Hepatocyte (in vitro differentiated cells): ENCODE measurements at places on chromosomes 3 and 15. TPM values are rescaled to one million over a fixed set of nuclear protein-coding genes. Genes with fewer than 3 reads are reported as not detected.
A peak's percentile ranks its signal among the peaks of the same experiment; 100 is the strongest.

GRCh38 chr3:155737844-155738460 is 6.9 kb downstream of the PLCH1 start:
- H3K4me3 ChIP-seq = no peak overlapping the region
- DNase-seq = peak; percentile 83
- no peaks in the 10 kb centered on the region for H3K27me3 ChIP-seq

DNA sequence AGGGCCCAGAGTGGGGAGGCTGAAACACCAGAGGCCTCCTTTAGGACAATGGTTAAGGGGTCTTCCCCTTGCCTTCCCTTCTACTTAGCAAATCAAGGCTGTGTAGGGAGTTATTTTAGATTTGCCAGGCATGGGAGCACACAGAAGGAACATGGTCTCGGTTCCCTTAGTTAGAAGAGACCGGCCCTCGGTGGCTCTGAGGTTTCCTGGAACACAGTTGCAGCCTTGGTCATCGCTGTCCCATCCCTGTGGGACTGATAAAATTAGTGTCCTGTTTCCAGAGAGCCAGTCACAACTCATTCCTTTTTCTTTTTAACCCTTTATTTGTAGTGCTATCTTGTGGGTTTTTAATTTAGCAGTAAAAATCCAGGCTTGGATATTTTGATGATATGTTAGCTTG is 81.4 kb downstream of the CRTC3 start:
- DNase-seq = no peak
- H3K4me3 ChIP-seq = no peak overlapping the region
- peak overlapping the region; percentile 65 for H3K27ac ChIP-seq
- H3K36me3 ChIP-seq = no peaks in the 10 kb centered on the region

DNA sequence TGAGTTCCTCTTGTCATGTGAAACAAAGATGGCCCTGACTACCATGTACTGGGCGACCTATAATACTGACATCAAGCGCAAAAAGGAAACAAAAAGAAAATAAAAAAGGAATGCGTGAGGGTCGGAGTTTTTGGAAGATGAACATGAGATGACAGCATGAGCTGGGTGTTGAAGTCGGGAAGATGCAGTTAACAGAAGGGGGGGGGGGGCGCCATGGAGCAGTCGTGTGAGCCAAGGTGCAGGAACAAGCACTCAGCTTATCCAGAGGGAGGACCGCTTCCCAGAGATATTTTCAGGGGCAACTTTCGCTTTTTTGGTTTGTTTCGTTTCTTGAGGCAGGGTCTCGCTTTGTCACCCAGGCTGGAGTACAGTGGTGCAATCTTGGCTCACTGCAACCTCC is 110.2 kb downstream of the RORA start:
- H3K27ac ChIP-seq = no peak overlapping the region
- no peaks in the 10 kb centered on the region for H3K27me3 ChIP-seq
- no peaks in the 10 kb centered on the region for H3K4me1 ChIP-seq
- no peak overlapping the region for H3K4me3 ChIP-seq

- no peak for DNase-seq
- H3K36me3 ChIP-seq = no peaks in the 10 kb centered on the region
- no peak overlapping the region for H3K4me3 ChIP-seq
- H3K4me1 ChIP-seq = no peaks in the 10 kb centered on the region
- H3K27me3 ChIP-seq = no peaks in the 10 kb centered on the region
These were observed 47.6 kb downstream of the TXNRD3 start for GRCh38 chr3:126607214-126607908.

DNA sequence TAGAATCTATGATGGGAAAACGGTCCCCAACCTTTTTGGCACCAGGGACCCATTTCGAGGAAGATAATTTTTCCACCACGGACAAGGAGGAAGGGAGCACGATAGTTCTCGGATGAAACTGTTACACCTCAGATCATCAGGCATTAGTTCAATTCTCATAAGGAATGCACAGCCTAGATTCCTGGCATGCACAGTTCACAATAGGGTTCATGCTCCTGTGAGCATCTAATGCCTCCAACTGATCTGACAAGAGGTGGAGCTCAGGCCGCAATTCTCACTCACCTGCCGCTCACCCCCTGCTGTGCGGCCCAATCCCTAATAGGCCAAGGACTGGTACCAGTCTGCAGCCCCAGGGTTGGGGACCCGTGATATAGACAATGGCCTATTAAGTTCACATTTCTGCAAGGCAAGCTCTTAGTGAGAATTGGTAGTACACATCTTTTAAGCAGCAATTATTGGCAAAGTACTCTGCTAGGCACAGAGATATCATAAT is 26.5 kb downstream of the CD200R1 start:
- no peak overlapping the region for H3K4me3 ChIP-seq
- H3K4me1 ChIP-seq = no peaks in the 10 kb centered on the region
- H3K27me3 ChIP-seq = no peaks in the 10 kb centered on the region
- H3K36me3 ChIP-seq = no peaks in the 10 kb centered on the region
- no peak for DNase-seq

GRCh38 chr3:59862686-59863085 is 812.9 kb upstream of the CFAP20DC start:
- H3K4me3 ChIP-seq = no peak overlapping the region
- H3K27ac ChIP-seq = no peak overlapping the region
- DNase-seq = no peak
- no peaks in the 10 kb centered on the region for H3K4me1 ChIP-seq

- no peaks in the 10 kb centered on the region for H3K36me3 ChIP-seq
- H3K27ac ChIP-seq = peak overlapping the region; percentile 61
- no peak overlapping the region for H3K4me3 ChIP-seq
- peaks cover 14% of the 10 kb centered on the region for H3K4me1 ChIP-seq
- no peaks in the 10 kb centered on the region for H3K27me3 ChIP-seq
These were observed 209.6 kb upstream of the PFN2 start for GRCh38 chr3:150180334-150180733.

DNA sequence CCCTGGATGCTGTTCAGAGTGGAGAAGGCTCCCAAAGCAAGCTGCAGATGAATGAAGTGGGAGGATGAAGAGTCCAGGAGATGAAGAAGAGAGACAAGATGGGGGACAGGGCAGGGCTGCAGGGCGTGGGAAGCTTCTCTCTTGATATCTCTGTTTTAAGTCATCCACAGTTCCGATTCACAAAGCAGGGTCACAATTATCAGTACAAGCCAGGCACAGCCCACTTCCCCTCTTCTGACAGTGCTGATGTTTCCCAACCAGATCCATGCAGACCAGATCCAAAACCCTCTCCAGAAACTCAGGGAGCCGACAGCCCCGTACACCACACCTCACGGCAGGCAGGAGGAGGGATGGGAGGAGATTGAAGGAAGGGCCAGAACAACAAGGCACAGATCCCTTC is 31.1 kb downstream of the NTRK3 start:
- H3K27ac ChIP-seq = no peak overlapping the region
- no peaks in the 10 kb centered on the region for H3K4me1 ChIP-seq
- peaks cover 2% of the 10 kb centered on the region for H3K27me3 ChIP-seq
- no peak overlapping the region for H3K4me3 ChIP-seq

GRCh38 chr3:132550579-132551305 is 46.3 kb upstream of the ACKR4 start:
- H3K4me1 ChIP-seq = no peaks in the 10 kb centered on the region
- no peak for DNase-seq
- no peaks in the 10 kb centered on the region for H3K27me3 ChIP-seq
- H3K4me3 ChIP-seq = no peak overlapping the region
- H3K36me3 ChIP-seq = no peaks in the 10 kb centered on the region

DNA sequence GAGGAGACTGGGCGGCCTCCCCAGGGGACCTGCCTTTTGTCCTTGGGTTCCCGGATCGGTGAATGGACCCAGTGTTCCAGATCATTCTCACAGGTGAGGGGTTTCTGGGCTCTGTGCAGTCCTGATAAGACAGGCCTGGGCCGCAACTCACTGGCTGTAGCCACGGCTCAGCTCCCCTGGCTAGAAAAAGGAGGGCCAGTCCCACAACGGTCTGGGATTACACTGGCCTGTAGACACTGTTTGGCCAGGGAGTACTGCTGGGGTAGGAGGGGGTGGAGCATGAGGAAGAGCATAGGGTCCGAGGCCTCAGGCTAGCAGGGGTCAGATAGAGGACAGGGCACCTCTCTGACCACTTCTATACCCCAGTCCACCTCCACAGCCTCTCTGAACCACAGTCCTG is 21.0 kb upstream of the TICRR start:
- no peaks in the 10 kb centered on the region for H3K36me3 ChIP-seq
- no peaks in the 10 kb centered on the region for H3K4me1 ChIP-seq
- no peaks in the 10 kb centered on the region for H3K27me3 ChIP-seq
- no peak for DNase-seq

DNA sequence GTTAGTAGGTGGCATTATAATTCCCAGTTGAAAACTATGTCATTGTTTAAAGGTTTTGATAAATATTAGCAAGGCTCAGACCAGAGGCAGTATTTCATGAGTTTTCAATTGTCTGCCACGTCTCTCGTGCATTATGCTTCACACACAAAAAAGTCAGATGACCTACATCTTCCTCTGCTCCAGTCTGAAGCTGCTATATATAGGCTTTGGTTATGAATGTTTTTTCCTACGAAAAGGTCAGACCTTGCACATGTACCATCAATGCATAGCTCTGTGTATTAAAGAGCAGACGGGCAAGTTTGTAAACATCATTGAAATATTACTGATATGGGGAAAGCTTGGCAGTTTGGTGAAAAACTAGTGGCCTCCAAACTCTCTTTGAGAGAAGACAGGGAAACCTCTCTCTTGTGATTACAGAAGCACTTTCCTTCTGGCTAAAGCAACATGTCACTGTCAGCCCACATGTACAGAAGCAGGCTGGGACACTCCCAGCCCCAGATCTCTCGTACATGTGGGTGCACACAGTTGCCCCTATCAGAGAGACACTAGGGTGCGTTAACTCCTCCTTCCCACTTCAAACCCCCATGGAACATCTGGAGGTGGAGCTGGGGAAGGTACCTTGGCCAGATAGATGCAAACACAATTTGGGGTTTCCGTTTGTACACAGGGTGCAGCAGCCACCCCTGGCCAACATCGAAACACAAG is 184.0 kb upstream of the BCL6 start:
- no peaks in the 10 kb centered on the region for H3K36me3 ChIP-seq
- no peaks in the 10 kb centered on the region for H3K27me3 ChIP-seq
- no peak overlapping the region for H3K27ac ChIP-seq
- DNase-seq = no peak

Gene HDDC3
- total RNA-seq = 15.4 and 17.5 TPM in 2 replicates

Gene TLR9
- total RNA-seq = not detected in 2 replicates

Gene CNTN3
- 10.5 and 12.1 TPM in 2 replicates for total RNA-seq

Gene CHRNA5
- 1.9 and 3.1 TPM in 2 replicates for total RNA-seq

Gene SATB1
- 26.4 and 30.7 TPM in 2 replicates for total RNA-seq

Gene CACNA1D
- 27.8 and 30.1 TPM in 2 replicates for total RNA-seq

Gene GRIP2
- total RNA-seq = 0.73 and 1.0 TPM in 2 replicates
